ENCODE measurements at places on chromosomes 13 and 19.

DNA sequence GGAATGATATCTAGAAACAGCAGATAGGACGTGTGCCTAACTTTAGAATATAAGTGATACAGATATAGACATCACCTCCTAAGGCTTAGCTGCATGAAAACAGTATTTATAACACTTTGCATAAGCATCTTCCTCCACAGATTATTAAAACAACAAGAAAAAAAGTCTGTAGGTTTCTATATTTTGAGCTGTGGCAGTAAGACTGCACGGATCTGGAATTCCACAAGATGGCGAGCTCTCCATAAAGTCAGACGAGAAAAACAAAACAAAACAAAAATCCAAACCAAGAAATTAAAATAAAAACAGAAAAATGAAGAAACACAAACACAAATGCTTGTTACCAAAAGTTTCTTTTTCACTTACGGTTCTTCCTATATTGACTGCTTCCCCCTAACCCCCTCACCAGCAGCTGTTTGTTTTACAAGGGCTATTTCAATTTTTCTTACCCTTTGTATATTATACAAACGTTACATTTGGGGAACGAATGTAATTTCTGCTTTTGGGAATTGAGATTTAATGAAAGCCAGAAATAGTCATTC lies 285.8 kb downstream of the MYO16 start:
- no peak for DNase-seq

DNA sequence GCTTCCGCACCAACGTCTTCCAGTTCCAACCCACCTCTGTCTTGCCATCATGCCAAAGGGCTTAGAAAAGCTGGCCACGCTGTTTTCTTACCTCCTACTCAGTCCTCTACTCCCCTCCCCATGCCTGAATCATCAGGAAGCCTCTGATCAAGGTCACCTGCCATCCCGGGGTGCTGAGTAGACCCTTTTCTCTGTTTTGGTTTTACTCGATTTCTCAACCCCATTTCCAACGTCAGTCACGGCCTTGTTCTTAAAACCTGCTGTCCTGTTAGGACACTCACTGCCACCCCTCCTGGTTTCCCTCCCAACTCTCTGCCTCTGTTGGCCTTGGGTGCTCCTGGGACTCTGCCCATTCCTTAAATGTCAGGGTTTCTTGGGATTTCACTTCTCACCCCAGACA lies 350.1 kb downstream of the FOXO1 start:
- no peak for DNase-seq

- no peak for DNase-seq
Measured at GRCh38 chr19:1400281-1401137, 833 bp downstream of the GAMT start.

DNA sequence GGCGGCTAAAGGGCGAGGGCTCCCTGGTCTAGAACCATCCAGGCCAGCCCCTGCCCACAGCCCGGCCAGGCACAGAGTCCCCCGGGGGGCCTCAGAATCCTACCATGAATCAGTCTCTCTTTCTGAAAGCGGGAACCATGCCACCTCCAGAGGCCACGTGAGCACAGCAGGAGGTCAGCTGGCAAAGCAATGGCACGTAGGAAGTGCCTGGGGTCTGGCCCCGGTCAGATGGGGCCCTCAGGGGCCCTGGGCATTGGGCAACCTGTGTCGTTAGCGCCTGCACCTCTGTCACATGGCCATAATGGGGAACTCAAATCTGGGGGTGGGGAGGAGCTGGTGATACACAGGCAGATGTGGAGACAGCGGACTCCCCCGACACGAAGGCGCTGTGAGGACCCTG lies 8.8 kb downstream of the MFSD12 start:
- DNase-seq: no peak

Data from left renal cortex interstitium (tissue), 4 donors.